ENCODE measurements at places on chromosomes 12 and 14.

DNA sequence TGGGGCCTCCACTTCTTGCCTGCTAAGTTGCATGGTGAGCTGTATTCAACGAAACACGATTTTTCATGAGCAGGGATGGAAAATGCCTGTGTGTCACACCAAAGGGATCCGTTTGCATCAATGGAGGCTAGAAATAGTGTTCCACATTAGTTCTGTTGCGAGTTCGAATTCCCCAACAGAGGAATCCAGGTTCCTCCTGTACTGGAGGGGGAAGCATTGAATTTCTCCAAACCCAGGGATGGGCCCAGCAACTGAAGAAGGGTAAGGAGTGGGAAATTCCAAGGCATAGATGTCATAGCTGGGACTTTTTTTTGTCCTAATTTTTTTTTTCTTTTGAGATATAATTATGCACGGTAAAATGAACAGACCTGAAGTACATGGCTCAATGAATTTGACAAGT, 336.2 kb downstream of the DPF3 start:
- no peak for DNase-seq

DNA sequence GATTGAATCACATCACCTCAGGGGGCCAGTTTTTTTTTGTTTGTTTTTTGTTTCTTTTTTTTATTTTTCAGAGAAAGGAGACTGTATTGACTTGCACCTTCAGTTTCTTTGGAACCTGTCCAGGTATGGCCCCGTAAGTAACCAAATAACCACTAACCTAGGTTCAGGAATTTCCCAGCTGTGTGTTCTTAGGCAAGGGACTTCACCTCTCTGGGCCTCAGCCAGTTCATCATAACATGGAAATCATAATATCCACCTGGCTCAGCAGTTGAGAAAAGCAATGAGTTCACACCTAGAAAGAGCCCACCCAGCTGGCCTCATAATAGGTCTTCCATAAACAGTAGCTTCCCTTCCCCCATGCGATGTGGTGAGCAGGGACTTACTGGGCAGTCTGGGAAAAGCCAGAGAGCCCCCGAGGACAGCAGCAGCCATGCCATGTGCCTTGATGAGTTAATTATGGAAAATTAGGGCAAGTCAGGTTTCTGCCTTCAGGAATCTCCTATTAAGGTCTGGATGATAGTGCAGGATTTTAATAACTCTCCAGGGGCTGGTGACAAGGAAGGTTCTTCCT, 27.4 kb upstream of the WSCD2 start:
- DNase-seq: no peak

DNA sequence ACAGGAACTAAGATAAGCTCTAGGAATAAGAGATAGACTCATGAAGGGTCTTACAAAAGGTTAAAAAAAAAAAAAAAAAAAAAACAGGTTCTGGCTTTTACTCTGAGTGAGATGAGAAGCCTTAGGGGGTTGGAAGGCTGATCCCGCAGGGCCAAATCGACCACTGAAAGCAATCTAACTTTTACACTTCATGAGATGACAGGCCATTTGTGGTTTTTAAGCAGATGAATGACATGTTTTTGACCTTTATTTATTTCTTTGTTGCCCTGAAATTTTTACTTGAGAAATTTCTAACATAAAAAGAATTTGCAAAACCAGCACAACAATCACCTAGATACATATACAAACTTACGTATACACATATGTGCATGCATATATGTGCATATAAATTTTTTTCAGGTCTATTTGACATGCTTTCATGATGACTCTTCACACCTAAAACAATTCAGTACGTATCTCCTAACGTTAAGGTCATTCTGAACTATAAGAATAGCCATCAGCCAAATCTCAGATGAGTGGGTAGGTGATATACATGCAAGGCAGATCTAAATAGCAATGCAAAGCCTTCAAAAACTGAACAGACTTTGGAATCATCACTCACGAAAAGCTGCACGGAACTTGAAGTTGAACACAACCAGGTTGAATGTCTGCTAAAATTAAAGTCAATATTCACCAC, 87.0 kb downstream of the R3HDM2 start:
- no peak for DNase-seq

DNA sequence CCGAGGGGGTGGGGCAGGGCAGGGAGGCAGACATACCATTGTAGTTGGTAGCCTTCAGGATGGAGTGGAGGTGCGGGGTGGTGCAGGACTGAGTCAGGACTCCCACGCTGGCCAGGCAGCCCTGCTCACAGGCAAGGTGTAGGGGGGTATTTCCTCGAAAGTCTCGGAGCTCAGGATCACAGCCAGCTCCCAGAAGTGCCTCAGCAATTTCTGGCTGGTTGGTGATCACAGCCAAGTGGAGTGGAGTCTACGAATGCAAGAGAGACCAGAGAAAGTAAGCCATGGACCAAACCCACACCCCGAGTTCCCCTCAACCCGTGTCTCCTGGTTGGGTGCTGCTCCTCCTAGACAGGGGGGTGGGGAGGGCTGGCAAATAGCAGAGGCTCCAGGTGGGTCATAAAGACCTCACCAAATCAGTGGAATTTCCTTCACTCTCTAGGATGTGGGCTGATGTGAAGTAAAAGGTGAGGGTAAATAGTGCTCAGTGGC, 1.4 kb downstream of the NFKBIA start:
- peak; percentile 67 for DNase-seq

- DNase-seq: peak; percentile 50
Observed at GRCh38 chr14:61695695-61696527, 598 bp downstream of the HIF1A start.
